ENCODE measurements at places on chromosomes 5 and 9. TPM values are rescaled to one million over a fixed set of nuclear protein-coding genes. Genes with fewer than 3 reads are reported as not detected.

Gene GABRA1
- not detected for total RNA-seq

Gene PCDHB3
- total RNA-seq, result 0.76 TPM

Gene SLC25A2
- 0.79 TPM for total RNA-seq

Gene TMEM141
- 118 TPM for total RNA-seq

Gene PAEP
- not detected for total RNA-seq

Gene RASGRF2
- 0.62 TPM for total RNA-seq

Gene SMIM33
- total RNA-seq, result not detected

Gene RABGAP1
- 28.4 TPM for total RNA-seq

Gene PFN3
- total RNA-seq, result not detected

Gene HSD17B3
- not detected for total RNA-seq

Gene ZNF883
- total RNA-seq, result 0.57 TPM

Gene IL33
- 6.5 TPM for total RNA-seq

Gene C5orf52
- total RNA-seq, result not detected

Gene GRPEL2
- 43.3 TPM for total RNA-seq

Gene TYRP1
- not detected for total RNA-seq

Gene CBY3
- not detected for total RNA-seq

Gene CDHR2
- total RNA-seq, result under 0.01 TPM
